ENCODE measurements at places on chromosomes 2 and 18.

- no peak for DNase-seq
Measured at GRCh38 chr18:7764405-7764804, 197.3 kb downstream of the PTPRM start.

- DNase-seq, result peak; percentile 63
Measured at GRCh38 chr2:238653431-238654109, 194.3 kb upstream of the TWIST2 start.

DNA sequence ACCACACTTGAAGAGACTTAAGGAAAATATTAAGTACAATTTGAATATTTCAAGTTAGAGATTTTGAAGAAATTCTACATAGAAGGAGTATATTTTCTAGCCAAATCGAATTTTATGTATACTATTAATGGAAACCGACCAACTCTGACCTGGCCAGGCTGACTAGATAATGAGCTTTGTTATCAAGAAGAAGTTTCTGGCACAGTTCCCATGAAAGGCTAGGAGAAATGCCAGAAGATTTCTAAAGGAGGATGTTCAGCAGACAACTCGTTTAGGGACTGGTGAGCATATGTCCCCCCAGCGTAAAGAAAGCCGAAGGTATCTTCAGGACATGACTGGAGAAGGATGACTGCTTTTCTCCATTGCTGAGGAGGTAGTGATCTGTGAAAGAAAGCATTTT lies 127.3 kb downstream of the DIS3L2 start:
- DNase-seq, result no peak

DNA sequence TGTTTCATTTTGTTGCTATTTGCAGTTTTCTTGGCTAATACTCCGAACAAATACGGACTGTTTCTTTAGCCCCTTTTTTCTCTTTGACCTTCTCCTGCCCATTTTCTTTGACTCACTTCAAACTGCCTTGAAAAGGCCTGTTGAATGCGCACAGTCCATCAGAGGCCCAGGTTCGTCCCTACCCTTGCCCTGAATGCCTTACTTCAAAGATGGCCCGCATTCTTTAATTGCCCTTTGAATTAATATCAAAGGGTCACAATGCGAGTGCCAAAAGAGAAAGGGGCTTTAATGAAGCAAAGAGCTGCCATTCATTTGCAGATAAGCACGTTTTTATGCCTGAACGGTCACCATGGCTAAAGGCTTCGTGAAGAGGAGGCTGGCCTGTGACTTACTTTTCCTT lies 29.7 kb downstream of the PAX3 start:
- DNase-seq, result no peak

DNA sequence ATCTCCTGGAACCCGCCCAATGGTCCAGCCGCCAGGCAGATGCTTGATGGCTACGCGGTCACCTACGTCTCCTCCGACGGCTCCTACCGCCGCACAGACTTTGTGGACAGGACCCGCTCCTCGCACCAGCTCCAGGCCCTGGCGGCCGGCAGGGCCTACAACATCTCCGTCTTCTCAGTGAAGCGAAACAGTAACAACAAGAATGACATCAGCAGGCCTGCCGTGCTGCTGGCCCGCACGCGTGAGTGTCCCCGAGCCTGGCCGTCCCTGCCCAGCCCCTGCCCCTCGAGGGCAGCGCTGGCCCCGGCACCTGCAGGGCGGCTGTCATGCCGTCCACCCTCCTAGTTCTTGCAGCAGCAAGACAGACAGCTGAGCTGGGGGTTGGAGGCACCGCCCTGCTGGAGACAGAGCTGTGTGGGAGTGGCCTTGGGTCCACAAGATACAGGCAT lies 36.7 kb downstream of the MTERF4 start:
- no peak for DNase-seq

GRCh38 chr2:223854741-223855140 lies 17.4 kb upstream of the AP1S3 start:
- no peak for DNase-seq

- peak; percentile 8 for DNase-seq
Measured at GRCh38 chr2:236307641-236308040, 43.4 kb upstream of the ASB18 start.

- no peak for DNase-seq
Measured at GRCh38 chr18:64115881-64116280, 33.0 kb downstream of the LINC00305 start.

DNA sequence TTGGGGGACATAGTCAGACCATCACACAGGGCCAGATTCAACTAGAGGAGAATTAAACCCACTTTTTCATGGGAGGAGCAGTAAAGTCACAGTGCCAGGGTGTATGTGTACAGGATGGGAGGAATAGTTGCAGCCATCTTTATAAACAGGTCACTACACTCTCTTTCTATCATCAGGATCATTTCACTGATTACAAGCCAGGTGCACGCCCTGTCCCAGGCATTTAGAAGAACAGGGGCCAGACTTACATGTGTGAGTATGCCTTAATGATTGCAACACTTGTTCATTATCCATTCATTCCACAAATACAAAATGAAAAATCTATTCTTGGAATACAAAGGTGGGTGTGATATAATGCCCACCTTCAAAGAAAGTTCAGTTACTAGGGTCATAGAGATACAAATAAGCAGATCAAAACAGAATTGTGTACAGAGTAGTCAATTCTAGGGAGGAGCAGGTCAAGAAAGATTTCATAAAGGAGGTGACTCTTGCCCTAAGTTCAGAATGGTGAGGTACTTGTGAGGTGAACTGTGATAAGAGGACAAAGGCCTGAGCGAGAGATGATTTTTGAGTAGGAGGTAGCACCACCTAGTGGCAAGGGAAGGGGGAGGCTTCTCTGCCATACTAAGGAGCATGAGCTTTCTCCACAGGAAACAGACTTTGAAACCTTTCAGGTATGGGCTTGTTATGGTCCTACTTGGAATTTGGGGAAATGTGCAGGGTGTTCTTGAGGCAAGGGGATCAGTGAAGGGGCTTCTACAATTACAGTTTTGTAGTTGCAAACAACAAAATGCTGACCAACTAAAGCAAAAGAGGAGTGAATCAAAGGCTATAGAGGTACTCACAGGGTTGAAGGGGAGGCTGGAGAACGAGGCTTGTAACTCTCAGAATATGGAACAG lies 156.3 kb downstream of the SUCLG1 start:
- DNase-seq, result peak; percentile 79

DNA sequence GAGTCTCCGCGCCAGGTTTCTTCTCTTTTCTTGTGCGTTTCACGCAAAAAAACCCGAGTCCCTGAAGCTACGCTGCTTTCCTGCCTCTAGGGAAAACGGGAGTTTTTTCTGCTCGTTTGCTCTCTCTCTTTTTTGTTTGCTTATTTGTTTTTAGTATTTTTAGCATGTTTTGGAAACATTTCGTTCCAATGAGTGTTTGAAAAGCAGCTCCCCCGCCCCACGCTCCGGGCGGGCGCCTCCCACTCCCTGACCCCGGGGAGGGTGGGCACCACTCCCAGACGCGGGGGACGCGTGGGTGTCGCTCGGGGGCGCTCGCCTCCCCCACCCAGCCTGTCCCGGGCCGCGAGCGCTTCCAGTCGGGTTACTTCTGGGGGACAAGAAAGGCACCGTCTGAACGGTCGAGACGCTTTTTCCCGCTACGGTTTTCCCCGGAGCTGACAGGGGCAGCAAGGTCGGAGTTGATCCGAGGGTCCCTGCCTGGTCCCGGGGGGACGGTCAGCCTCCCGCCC lies 446 bp upstream of the EFHD1 start:
- DNase-seq, result peak; percentile 42

DNA sequence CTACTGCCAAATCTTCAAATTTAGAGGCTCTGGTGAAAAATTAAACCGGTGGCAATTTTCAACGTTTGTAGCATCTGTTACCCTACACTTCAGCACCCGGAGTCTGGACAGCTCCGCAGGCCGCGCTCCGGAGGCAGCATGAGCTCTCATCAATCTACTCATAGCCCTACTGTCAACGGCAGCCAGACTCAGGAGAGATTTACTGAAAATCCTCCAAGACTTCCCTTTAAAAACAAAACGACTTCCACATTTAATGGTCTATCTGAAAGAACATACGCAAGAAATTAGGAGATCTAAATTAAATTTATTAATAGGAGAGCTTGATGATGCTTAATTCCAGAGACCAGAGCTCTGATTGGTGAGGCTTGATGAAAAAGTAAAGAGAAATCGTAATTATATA lies 970 bp upstream of the ADCYAP1 start:
- peak; percentile 75 for DNase-seq

DNA sequence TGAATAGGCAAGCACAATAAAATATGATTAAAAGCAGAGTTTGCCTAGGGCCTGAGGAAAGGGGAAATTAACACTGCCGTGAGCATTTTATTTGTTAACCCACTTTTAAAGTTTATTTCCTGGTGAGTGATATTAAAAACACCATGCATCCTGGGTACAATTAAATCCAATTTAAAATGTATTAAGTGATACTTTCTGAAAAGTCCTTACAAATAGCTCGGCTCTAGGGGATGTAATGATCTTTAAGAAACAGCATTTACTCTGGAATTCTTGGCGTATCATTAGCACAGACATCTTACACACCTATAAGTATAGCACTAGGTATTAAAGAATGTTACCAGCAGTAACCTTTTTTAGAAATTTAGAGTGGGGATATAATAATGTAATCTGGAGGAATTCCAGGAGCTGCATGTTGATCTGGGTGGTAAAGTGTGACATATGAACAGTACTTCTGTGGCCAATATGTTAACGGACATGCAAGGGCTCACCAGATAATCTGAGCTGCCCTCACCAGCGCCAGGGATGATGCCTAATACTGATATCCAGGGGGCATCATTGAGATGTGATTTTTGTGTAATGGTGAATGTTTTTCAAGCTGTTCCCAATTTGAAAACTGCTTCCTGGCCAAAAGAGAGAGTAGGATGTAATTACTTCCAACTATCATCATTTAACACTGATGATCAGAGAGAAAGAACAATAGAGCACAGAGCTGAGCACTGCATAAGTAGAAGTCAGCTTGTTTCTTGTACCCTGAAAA lies 235.9 kb downstream of the DSEL start:
- DNase-seq, result no peak

DNA sequence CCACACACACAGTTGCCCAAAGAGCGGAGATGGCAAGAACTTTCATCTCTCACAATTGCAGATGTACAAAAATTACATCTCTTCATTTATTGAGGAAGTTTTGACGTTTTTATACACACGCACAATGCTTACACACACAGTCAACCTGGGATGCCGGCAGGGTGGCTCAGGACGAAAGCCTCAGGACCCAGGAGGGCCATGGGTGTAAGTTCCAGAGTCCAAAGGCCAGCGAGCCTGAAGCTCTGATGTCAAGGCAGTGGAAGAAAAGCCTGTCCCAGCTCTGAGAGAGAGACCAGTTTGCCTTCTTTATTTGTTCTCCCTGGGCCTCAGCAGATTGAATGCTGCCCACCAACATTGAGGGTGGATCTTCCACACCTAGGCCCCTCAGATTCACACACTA lies 10.1 kb downstream of the AMER3 start:
- no peak for DNase-seq

- DNase-seq, result peak; percentile 46
Measured at GRCh38 chr2:217710211-217710765, 292.5 kb downstream of the TNS1 start.

DNA sequence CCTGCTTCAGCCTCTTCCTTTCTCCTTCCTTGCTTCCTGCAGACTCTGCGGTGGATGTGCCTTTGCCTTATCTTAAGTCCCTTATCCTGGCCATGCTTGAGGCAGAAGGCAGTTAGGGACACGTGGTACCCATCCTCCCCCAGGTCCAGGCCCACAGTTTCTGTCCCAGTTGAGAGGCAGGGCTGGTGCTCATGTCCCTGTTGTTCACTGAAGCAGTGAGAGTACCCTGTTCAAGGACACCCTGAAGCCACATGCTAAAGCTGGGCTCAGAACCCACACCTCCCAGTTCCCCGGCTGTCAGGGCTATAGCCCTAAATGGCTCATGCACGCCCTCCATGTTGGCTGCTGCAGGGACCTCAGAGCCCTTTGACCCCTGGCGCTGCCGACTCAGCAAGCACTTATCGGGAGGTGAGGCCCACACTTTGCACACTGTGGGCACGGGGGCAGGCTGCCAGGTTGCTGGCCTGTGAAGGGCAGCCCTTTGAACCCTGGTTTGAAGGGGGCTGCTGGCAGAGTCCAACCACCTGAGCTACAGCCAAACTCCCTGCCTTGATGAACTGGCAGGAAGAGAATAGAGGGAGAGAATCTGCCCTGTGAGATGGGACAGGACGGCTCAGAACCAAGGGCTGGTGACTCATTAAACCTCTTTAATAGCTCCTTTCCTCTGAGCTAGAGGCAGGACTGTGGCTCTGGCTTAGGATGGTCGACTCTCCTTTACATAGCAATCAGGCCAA lies 6.3 kb downstream of the KHK start:
- no peak for DNase-seq

- DNase-seq, result no peak
Measured at GRCh38 chr2:232342635-232343565, 35.7 kb upstream of the ALPP start.

- no peak for DNase-seq
Measured at GRCh38 chr2:200471324-200471848, 38.5 kb downstream of the KCTD18 start.

GRCh38 chr2:241868661-241869081 lies 858 bp upstream of the RTP5 start:
- DNase-seq, result no peak

- DNase-seq, result no peak
Measured at GRCh38 chr2:236848501-236848900, 237.2 kb upstream of the COPS8 start.

GRCh38 chr2:47096451-47096850 lies 58.7 kb downstream of the STPG4 start:
- DNase-seq, result no peak

GRCh38 chr2:240926516-240927389 lies 20.6 kb downstream of the CROCC2 start:
- DNase-seq, result peak; percentile 44

DNA sequence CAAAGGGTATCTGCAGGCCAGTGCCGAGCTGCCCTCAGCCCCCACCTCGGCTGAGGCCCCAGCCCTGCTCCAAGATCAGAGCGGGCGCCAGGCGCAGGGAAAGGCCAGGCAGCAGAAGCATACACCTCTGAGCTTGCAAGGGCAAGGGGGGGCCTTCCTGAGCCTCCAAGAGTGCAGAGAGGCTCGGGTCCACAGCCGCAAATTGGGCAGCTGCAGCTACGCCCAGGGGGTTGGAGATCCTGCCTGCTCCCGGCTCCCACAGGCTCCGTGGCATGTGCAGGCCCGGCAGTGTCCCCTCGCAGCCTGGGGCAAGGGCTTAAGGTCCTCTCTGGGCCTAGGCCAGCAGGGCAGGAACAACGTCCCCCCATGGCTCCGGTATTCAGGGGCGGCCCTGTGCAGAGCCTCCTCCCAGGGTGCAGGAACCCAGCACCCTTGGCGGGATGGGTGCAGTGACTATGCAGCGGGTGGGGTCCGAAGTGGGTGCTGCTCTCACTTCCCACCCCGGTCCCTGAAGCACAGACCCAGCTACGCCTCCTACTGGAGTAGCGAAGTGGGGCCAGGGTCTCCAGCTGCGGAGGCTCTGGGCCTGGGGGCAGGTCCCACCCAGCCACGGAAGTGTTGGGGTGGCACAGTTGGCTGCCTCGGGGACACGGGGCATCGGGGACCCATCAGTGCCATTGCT lies 120.2 kb upstream of the TMEFF2 start:
- DNase-seq, result no peak

- no peak for DNase-seq
Measured at GRCh38 chr2:225027061-225027762, 15.1 kb downstream of the DOCK10 start.

Measured in ELF-1 (cell line).